Stimulated activated CD8-positive, alpha-beta memory T cell treated with anti-CD3 and anti-CD28 coated beads, Interleukin-7, amount 100 ng/mL, for 48 hours (primary cell): ENCODE measurements at places on chromosomes 4 and X.

- DNase-seq, result no peak
Observed at GRCh38 chrX:68870357-68870756, 41.5 kb downstream of the EFNB1 start.

GRCh38 chr4:112540695-112541094 lies 24.7 kb upstream of the NEUROG2 start:
- DNase-seq, result no peak

DNA sequence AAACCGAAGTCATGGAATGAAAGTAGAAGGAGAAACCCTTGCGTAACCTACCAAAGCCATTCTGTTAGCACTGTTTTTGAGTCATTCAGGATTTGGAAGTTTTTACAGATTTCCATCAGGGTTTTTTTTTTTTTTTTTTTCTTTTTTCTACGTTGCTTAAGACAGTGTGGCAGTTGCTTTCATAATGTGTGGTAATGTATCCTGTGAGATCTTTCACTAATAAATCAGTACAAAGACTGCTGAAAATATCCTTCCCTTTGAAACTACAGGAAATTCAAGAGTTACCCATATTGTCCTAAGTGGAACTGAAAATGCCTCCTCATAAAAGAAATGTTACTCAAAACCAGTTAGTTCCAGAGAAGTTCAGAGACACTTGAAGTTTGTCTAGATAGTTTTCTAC lies 137.8 kb downstream of the RAPGEF2 start:
- DNase-seq, result no peak

GRCh38 chrX:3521396-3521795 lies 174.9 kb upstream of the MXRA5 start:
- no peak for DNase-seq

DNA sequence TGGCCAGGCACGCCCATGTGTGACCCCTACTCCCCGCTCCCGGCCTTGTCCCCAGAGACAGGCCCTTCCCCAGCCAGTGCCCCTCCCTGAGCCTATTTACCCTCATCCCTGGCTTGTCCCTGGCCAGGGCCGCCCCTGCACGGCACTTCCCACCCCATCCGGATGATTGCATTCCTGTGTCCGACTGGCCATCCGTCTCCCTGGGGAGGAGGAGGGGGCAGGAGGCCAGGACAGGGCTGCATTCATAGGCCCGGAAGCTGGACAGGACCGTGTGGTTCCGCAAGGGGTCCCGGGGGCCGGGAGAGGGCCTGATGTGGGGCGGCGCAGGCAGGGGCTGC lies 22.8 kb downstream of the CTBP1 start:
- DNase-seq, result no peak

DNA sequence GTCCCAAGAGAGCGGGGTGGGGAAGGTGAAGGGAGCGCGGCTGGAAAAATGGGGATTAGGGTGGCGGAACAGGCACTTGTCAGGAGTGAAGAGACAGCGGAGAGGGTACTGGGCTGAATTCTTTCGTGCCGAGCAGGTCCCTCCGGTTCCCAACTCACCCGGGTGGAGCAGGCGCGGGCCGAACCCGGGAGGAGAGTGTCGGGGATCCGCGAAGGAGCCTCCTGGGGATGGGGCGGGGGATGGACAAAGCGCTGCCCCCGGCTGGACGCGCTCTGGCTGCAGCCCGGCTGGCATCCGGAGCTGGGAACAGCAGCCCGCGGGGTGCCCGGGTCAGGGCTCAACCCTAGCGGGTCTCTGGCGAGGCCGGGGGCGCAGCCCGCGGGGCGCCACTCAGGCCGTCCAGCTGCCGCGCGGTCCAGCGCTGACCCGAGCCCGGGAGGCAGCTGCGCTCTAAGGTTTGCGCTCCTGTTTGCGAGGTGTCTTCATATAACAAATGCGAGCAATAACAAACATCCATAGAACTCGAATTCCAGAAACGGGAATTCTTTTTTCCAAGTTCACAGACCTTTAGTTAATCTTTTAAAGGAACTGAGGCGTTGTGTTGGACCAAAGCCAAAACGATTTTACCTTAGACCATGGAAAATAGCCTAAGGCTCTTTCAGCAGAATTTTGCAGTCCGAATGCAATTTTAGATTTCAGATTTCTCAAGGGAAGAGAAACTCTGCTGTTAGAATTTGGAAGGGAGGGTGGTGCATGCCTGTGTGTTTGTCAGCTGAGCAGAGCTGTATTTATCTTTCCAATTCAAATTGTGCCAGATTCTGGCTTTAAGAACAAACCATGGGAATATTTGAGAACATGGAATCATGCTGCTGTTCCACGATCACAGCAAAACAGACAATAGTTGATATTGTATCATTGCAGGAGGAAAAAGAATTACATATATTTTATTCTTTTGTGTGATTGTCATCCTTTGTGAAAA lies 744 bp downstream of the NPY5R start:
- no peak for DNase-seq
